ENCODE measurements at places on chromosomes 4 and X. TPM values are rescaled to one million over a fixed set of nuclear protein-coding genes. Genes with fewer than 3 reads are reported as not detected.
A peak's percentile ranks its signal among the peaks of the same experiment; 100 is the strongest.

Gene CCNQ
- total RNA-seq, result 15.2 TPM

Gene CDX4
- total RNA-seq, result not detected

Gene PPBP
- not detected for total RNA-seq

Gene REELD1
- not detected for total RNA-seq

Gene CT55
- not detected for total RNA-seq

- DNase-seq, result peak; percentile 60
These were observed 82.6 kb downstream of the GK start for GRCh38 chrX:30735839-30736238.

- no peak for DNase-seq
These were observed 7.3 kb downstream of the FOXP3 start for GRCh38 chrX:49257074-49257790.

- no peak for DNase-seq
These were observed 113.2 kb downstream of the CRLF2 start for GRCh38 chrX:1099146-1099770.

- DNase-seq, result no peak
These were observed 8.8 kb downstream of the DDX53 start for GRCh38 chrX:23008431-23009099.

- no peak for DNase-seq
These were observed 22.0 kb downstream of the ATP5ME start for GRCh38 chr4:651884-652642.

- peak; percentile 13 for DNase-seq
These were observed 61.6 kb upstream of the NOCT start for GRCh38 chr4:138953961-138954371.

DNA sequence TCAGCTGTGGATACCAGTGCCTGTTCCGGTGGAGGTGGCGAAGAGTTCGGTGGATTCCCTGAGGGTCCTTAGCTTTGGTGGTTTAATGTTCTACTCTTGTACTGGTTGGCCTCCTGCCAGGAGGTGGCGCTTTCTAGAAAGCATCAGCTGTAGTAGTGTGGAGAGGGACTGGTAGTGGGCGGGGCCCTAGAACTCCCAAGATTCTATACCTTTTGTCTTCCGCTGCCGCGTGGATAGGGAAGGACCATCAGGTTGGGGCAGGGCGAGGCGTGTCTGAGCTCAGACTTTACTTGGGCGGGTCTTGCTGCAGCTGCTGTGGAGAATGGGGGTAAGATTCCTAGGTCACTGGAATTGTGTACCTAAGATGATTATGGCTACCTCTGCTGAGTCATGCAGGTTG lies 390.3 kb downstream of the FAM47A start:
- no peak for DNase-seq

GRCh38 chrX:1389993-1390285 lies 2.0 kb downstream of the SLC25A6 start:
- DNase-seq, result peak; percentile 19

- no peak for DNase-seq
These were observed 148.5 kb downstream of the NAA11 start for GRCh38 chr4:79177388-79177787.

GRCh38 chr4:109723110-109723509 lies 6.8 kb downstream of the PLA2G12A start:
- no peak for DNase-seq

- DNase-seq, result no peak
These were observed 15.7 kb downstream of the PGAM4 start for GRCh38 chrX:77953708-77954107.

- no peak for DNase-seq
These were observed 8.5 kb upstream of the AKAP17A start for GRCh38 chrX:1582686-1583437.

- DNase-seq, result no peak
These were observed 49.6 kb downstream of the HPF1 start for GRCh38 chr4:169707958-169708643.

- no peak for DNase-seq
These were observed 22.7 kb upstream of the YTHDC1 start for GRCh38 chr4:68372588-68372987.

Measured in adrenal gland (tissue), 19 donors.